ENCODE measurements at places on chromosomes 16 and 17.

GRCh38 chr16:9102943-9103342, 11.5 kb downstream of the HAPSTR1 start:
- no peak for DNase-seq

- DNase-seq: no peak
These were observed 19.1 kb downstream of the ABCC3 start for GRCh38 chr17:50653738-50654137.

- no peak for DNase-seq
These were observed 25.5 kb downstream of the GRB7 start for GRCh38 chr17:39763051-39763820.

DNA sequence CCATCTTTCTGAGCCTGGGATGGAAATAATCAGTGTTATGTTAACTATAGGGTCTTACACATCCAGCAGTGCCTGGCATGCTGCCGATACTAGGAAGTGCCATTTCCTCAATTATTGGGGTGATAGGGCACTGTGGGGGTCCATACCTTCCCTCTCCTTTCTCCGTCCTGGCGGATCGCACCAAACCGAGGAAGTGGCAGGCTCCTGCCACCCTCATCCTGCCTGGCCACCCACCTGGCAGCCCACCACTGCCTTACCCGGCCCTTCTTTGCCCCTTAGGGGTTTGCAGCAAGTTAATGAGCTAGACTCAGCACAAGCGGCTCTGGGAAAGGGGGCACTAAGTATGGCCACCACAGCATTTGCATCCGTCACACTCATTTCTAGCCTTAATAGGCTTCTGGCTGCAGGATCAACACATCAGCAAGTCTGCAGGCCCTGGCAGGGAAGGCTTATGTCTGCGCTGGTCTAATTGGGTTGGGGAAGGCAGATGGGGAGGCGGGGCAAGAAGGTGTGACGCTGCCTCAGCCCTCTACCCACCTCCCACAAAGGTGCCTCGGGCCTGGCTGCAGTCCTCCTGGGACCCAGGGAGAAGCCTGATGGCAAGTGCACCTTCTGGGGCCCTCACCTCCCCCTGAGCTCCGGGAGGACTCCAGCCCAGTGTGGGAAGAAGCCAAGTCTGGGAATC, 28.6 kb downstream of the DCAKD start:
- no peak for DNase-seq

DNA sequence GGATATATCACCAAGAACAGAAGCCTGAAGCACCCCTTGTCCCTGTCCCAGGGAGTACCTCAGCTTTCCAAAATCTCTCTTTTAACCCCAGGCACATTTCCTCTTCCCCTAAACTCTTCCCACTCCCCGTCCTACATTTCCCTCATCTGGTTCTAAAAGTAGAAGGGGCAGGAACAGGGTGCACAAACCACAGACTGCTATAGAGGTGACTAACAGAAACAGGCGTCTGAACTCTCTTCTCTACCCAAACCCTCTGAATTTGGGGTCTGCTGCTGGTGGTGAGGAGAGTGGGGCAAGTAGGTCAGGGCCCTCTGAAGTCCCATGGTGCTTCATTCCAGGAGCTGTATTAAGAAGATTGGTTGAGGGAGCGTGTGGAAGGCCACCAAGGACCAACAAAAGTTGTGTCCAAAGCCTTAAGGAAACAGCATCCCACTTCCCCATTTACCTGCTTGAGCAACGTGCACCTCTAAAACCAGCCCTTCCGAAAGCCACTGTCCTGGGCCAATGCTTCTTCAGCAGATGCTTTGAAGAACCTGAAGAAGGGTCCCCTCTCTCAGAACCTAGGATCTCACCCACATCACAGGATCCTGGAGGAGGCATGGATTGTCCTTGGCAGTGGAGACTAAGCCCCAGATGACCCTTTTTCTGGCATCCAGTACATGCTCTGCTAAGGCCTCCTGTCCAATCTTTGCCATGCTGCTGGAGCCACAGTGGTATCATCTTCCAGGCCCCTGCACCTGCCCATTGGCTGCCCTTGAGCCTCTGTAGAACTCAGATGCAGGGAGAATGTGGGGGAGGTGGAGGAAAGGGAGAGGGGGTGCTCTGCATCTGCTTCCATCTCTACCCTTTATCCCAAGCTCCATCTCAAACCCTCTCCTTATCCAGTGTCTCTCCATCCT, 5.7 kb upstream of the NR1D1 start:
- DNase-seq: no peak

DNA sequence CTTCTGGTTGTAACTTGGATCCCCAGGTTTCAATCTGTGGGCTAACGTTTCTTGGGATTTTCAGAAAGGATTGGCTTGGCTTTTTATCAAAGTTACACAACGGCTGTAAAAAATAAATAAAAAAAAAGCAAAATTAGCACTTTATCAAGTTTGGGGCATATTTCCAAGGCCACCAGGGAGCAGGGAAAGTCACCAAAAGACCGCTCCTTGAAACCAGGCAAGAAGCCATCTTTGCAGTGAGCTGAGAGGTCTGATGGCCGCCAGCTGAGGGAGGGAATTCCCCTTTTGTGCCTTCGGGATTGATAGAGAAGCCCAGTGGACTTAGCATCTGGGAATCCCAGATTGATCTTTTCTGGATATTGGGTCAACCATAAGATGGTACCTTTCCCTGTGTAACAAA, 192.2 kb downstream of the WWOX start:
- no peak for DNase-seq
